ENCODE measurements at places on chromosomes 11 and 22. TPM values are rescaled to one million over a fixed set of nuclear protein-coding genes. Genes with fewer than 3 reads are reported as not detected.

- no peak for DNase-seq
Measured at GRCh38 chr11:12529793-12530192, 144.4 kb upstream of the TEAD1 start.

DNA sequence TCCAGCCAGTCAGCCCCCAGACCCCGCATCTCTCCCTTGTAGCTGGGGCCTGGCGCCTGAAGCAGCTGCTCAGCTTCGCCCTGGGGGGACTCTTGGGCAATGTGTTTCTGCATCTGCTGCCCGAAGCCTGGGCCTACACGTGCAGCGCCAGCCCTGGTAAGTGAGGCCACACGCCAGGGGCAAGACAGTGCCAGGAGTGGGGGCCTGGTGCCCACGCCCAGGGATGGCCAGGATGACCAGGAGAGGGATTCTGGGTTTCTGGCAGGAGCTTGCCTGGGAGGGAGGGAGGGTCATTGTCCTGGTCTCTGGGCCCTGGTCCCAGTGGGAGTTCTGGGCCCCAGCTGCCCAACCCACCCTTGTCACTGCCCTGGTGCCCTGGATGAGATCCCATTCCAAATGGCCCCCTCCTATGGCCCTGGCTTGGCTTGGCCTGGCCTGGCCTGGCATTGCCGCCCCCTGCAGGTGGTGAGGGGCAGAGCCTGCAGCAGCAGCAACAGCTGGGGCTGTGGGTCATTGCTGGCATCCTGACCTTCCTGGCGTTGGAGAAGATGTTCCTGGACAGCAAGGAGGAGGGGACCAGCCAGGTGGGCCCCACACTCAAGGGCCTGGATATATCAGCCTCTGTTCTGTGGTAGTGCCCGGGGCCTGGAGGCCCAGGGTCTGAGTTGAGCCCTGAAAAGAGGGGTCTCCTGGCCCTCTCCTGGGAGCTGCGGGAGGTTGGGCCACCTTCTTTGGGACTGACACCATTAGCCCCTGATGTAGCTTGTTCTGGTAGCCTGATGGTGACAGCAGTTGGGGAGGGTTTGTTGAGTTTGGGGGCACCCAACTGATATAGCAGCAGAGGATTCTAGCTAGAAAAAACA lies 3.7 kb downstream of the SLC39A13 start:
- no peak for DNase-seq

Gene GLYATL1
- total RNA-seq, result 2.4 TPM

DNA sequence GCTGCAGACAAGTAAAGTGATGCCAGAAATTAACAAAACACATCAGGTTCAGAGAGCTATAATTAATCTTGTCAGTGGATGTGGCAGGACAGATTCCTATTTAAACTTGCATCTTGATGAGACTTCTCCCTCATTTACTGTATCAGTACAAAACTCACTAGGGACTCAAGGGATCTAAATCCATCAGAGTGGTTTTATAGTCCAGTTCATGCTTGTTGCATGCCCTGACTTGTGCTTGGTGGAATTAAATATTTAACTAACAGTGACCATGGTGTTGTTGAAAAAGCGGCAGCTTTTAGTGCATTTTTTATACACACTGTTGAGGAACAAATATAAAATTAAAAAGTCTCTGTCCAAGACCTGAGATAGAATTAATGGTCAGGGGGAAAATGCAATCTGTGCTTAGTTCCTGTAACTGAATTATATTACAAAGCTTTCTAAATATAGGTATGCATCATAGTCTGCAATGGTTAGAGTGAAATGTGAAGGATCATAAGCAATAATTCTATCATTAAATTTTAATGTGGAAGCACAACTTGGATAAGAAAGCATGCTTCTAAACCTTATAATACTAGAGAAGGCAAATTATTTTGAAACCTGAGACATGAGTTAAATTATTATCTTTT lies 1475.5 kb upstream of the TENM4 start:
- DNase-seq, result no peak

- DNase-seq, result no peak
Measured at GRCh38 chr11:129141748-129142523, 50.2 kb downstream of the ARHGAP32 start.

DNA sequence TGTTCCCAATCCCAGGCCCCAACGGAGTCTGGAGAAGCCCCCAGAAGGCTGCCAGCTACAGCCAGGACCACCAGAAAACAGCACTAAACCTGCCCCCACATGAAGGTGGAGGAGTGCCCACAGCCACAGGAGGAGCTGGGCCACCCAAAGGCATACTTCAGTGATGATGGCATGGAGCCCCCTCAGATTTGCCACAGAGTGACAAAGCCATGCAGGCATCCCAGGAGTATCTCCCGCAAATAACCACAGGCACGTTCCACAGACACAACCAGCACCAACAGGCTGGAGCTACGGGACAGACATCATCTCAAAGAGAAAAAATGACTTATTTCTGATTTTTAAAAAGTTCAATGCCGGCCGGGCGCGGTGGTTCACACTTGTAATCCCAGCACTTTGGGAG lies 10.6 kb downstream of the CARS1 start:
- no peak for DNase-seq

DNA sequence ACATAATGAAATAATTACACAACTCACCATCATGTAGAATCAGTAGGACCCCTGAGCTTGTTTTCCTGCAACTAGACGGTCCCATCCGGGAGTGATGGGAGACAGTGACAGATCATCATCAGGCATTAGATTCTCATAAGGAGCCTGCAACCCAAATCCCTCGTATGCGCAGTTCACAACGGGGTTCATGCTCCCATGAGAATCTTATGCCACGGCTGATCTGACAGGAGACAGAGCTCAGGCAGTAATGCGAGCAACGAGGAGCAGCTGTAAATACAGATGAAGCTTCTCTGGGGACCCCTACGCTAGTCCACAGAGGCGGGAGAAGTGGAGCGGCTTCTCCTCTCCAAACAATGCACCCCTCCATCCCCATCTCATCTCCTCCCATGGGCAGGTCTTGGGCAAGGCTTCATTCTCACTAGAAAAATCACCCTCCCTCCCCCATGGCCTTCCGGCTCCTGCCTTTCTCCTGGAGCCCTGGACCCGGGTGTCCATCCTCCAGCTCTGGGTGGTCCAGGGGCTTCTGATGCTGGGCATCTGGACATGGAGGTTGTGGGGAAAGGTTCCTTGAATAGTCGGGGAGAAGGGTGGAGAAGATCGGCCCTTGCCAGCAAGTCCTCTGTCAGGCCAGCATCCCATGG lies 16.2 kb upstream of the RAC2 start:
- no peak for DNase-seq

Gene IPO7
- 68.6 TPM for total RNA-seq

Gene NNMT
- 269 TPM for total RNA-seq

DNA sequence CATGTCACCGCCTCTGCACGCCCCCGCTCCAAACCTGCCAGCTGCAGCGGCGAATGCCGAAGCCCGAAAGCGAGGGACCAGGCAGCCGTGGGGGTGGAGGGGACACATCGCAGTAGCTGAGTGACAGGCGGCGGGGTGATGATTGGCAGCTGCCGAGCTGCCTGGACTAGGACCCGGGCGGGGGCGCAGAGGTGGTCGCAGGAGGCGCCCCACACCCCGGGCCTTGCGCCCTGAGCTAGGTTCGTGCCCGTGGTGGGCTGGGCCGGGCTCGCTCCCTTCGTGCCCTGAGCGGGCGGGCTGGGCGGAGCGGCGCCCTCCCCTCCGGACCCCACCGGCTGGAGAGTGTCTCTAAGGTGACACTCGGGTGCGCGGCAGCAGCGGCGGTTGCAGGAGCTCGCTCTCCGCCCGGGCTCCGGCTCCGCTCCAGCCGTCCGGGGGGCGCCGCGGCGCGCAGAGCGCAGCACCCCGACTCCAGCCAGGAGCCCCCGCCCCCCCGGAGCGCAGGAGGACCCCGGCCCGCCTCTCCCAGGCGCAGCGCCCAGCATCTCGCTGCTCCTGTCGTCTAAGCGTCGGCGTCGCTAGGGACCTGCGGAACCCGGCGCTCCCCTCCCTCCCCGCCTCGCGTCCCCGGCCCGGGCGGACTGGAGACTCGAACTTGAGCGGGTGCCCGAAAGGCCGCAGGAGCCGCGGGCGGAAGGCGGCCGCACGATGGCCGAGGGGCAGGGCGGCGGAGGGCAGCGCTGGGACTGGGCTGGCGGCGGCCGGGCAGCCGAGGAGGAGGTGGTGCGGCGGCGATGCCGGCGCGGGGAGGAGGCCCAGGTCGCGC lies 14.5 kb upstream of the DGKZ start:
- DNase-seq, result no peak

Gene SULT4A1
- 0.47 TPM for total RNA-seq
